ENCODE measurements at places on chromosomes 5 and 9.
A peak's percentile ranks its signal among the peaks of the same experiment; 100 is the strongest.

GRCh38 chr5:80346055-80346454, 26.3 kb downstream of the SPZ1 start:
- peak; percentile 27 for DNase-seq

GRCh38 chr9:134773842-134774241, 106.8 kb upstream of the FCN2 start:
- DNase-seq = no peak

GRCh38 chr9:136133959-136134484, 15.3 kb upstream of the TMEM250 start:
- DNase-seq = no peak

- no peak for DNase-seq
Observed at GRCh38 chr5:180128671-180129261, 57.2 kb upstream of the RNF130 start.

DNA sequence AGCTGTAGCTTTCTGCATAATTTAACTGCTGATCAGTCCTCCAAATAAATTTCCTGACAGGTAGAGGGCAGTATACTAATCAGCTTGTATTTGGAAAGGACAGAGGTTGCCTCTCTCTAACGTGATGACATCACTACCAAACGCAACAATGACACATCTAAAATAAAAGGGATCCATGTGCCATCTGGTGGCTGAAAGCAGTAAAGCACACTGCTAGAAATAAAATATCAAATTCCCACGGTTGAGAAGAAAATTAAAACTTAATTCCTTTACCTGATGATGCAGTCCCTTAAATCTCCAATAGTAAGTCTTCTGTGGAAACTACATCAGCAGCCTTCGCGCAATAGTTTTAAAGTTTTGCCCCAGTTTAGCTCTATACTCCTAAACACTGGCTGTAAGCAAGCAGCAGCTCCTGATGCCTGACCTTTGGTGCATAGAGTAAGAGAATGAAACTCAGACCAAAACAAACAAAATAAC, 54.5 kb downstream of the DIAPH1 start:
- peak; percentile 72 for DNase-seq

DNA sequence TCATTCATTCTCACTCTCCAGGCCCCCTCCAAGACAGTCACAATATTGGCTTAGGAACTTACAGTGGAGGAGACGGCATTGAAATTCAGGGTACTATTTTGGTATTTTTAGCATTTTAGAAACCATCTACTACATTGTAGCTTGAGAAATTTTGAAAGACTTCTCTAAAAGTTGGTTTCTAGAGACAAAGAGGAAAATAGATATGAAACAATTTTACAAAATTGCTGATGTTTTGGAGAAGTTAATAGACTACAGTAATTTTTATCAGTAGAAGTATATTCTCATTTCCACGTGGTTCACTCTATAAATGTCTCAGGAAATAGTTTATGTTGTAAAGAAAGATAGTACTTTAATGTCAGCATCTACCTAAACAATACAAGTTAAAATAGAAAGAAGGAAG, 63.2 kb upstream of the ZSWIM6 start:
- DNase-seq = no peak

All from NT2/D1 (cell line).